ENCODE measurements at places on chromosomes 6 and 20. TPM values are rescaled to one million over a fixed set of nuclear protein-coding genes. Genes with fewer than 3 reads are reported as not detected.

GSTA2 gene
- not detected for total RNA-seq

SLC13A3 gene
- total RNA-seq: 1.5 TPM

CCDC167 gene
- 23.8 TPM for total RNA-seq

PPP1R16B gene
- total RNA-seq: 0.75 TPM

SOX4 gene
- 16.2 TPM for total RNA-seq

SIRPA gene
- 6.3 TPM for total RNA-seq

SSTR4 gene
- 0.13 TPM for total RNA-seq

FGD2 gene
- total RNA-seq: not detected

GABRR1 gene
- total RNA-seq: not detected

HLA-DQB1 gene
- not detected for total RNA-seq

TXLNB gene
- total RNA-seq: 0.13 TPM

SNAP91 gene
- not detected for total RNA-seq

BCL2L1 gene
- total RNA-seq: 75.4 TPM

ZNF831 gene
- not detected for total RNA-seq

CDSN gene
- total RNA-seq: not detected

HLA-DRB5 gene
- not detected for total RNA-seq

SEL1L2 gene
- total RNA-seq: not detected

TRDN gene
- total RNA-seq: not detected

CNR1 gene
- total RNA-seq: 1.3 TPM

CCN6 gene
- not detected for total RNA-seq

PMEPA1 gene
- 2.7 TPM for total RNA-seq

PBOV1 gene
- total RNA-seq: not detected

HLA-DPA1 gene
- 2.8 TPM for total RNA-seq

CST1 gene
- 48.1 TPM for total RNA-seq

SF3B5 gene
- 122 TPM for total RNA-seq

FOXA2 gene
- total RNA-seq: not detected

OR2B6 gene
- not detected for total RNA-seq

NOX3 gene
- not detected for total RNA-seq

All from aortic smooth muscle cell (primary cell).